Dorsolateral prefrontal cortex (tissue), 122 donors: ENCODE measurements at places on chromosomes 6 and 20.

DNA sequence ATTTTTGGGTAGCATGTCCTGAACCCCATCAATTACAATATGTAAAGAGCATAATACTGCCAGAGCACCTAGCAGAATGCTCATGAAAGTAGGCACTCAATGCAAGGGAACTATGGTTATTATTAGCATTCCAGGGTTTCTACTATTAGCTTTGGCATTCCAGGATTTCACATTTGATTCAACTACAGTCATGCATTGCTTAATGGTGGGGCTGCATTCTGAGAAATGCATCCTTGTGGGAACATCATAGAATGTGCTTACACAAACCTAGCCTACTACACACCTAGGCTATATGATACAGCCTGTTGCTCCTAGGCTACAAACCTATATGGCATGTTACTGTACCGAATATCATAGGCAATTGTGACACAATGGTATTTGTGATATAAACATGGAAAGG is 247.8 kb downstream of the CD83 start:
- DNase-seq = no peak

GRCh38 chr6:167420858-167421766 is 96.2 kb downstream of the TTLL2 start:
- DNase-seq = peak; percentile 48

- DNase-seq = no peak
These were observed 3.8 kb upstream of the CSNK2A1 start for GRCh38 chr20:547394-547793.

- no peak for DNase-seq
These were observed 11.5 kb upstream of the SSR1 start for GRCh38 chr6:7324520-7324919.

DNA sequence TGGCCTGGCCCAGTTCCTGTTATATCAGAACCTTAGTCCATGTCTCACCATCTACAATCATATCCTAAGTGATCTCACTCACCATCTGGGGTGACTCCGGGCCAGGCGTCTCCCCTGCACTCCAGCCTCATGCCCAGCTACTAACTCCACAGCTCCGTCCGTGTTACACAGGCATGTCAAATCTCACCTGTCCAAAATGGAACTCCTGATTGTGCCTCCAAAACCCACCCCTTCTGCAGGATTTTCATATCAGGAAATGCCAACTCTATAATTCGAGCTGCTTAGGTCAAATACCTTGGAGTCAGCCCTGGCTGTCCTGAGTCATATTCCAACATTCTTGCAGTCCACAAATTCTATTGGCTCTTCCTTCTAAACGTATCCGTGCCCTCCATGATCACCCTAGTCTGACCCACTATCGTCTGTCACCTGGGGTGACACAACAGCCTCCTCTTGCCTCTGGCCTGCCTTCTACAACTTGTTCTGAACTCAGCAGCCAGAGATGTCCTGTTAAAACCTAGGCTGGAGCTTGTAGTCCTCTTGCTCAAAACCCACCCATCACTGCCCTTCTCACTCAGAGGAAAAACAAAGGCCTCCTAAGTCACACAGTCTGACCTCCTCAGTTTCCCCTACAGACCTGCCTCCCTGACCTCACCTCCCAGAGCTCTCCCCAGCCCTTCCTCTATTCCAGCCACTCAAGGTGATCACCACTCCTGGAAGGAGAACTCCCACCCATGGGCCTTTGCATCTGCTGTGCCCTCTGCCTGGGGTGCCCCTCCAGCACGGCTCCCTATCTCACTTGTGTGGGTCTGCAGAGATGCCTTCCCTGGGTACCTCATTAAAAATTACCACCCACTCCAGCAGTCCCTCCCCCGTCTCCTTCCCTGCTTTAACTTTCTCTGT is 85.3 kb upstream of the SIRPA start:
- DNase-seq = no peak

- DNase-seq = no peak
These were observed 10.9 kb upstream of the SLC22A7 start for GRCh38 chr6:43286980-43287716.

GRCh38 chr6:34865107-34865506 is 22.7 kb downstream of the TAF11 start:
- no peak for DNase-seq

DNA sequence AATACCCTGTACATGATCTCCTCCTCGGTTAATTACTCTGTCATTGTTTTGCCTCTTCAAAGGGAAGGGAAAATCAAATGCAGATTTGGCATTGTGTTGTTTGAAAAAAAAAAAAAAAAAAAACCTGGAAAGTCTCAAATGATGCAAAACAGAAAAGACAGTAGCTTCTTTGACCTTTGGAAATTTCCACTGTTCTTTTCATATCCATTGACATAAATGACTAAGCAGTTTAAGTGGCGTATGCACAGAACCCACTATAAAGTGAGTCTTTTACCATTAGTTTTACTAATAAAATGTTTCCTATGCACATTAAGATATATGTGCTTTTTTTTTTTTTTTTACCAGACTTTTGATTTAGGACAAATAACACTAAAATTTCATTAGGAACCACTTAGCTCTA is 704.3 kb downstream of the TFAP2A start:
- DNase-seq = no peak

DNA sequence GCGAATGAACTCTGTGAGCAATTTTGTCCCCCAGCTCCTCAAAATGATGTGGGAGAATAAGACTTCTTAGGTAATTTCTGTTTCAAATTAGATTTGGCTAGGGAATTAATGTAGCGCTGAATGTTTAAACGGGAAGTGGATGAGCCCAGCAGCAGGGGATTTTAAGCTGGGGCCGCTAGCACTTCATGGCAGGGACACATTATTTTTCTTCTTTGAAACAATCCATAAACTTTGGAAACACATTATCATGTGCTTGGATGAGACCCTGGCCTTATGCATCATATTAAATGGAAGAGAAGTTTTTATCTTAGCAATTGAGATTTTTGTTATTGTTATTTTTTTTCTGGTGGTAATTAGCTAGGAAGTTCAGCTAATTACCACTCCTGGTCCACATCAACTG is 74.2 kb upstream of the FUCA2 start:
- DNase-seq = no peak

DNA sequence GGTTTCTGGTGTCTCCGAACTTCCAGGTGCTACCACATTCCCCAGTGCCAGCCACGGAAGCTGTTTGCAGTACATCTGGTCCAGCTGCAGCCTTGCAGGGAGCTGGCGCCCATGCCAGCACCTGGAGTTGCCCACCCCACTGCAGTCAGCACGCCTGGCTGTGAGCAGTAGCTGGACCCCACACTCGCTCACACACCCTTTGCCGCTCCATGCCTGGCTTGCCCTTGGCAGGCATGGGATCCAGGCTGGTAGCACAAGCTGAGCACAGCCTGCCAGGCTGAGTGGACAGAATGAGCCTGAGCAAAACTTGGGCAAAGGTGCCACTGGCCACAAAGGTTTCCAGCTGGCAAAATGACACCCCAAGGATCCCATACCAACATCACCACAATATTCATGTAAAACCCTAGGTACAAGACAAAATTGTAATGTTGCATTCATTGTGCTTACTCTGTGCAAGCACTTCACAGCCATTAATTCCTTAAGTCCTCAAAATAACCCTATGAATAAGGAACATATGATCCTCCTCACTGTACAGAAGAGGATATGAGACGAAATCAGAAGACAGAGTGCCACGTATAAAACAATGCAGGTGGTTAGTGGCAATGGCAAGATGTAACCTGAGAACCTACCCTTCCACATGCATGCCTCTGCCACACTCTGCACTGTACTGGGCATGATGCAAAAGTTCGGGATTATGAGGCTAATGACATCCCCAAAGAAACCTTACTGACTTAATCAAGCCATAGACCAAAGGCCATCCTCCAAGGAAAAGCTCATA is 18.3 kb downstream of the KIF16B start:
- DNase-seq = no peak

GRCh38 chr6:160331204-160331603 is 17.0 kb upstream of the SLC22A3 start:
- DNase-seq = no peak

DNA sequence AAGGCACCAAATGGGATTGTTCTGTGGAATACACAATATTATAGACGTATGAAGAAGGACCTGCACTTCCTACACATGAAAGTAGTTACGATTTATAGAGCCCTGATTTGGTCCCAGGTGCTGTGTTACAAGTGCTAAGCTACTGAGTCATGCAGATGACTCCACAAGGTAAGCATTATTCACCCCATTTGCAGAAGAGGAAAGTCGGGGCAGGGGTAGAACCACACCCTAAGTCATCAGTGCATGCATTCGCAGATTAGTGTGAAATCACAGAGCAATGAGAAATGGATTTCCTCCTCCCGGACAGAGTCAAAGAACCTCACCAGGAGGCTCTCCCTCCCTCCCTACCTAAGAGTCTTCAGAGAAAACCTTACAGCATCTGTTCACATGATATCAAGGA is 279.5 kb downstream of the LRFN2 start:
- DNase-seq = no peak

- no peak for DNase-seq
These were observed 25.0 kb downstream of the POLR1C start for GRCh38 chr6:43541774-43542471.
